ENCODE measurements at places on chromosomes 3 and 15. TPM values are rescaled to one million over a fixed set of nuclear protein-coding genes. Genes with fewer than 3 reads are reported as not detected.
A peak's percentile ranks its signal among the peaks of the same experiment; 100 is the strongest.

EFCC1 gene
- 7.3 TPM for total RNA-seq

CLDN11 gene
- 2.2 TPM for total RNA-seq

SLCO2A1 gene
- total RNA-seq: 308 TPM

GOLGA8N gene
- total RNA-seq: 29.0 TPM

- H3K4me3 ChIP-seq: no peak overlapping the region
- peak overlapping the region; percentile 11 for H3K27ac ChIP-seq
- no peaks in the 10 kb centered on the region for H3K36me3 ChIP-seq
- H3K27me3 ChIP-seq: no peaks in the 10 kb centered on the region
Observed at GRCh38 chr15:44542596-44542995, 5.6 kb downstream of the EIF3J start.

DNA sequence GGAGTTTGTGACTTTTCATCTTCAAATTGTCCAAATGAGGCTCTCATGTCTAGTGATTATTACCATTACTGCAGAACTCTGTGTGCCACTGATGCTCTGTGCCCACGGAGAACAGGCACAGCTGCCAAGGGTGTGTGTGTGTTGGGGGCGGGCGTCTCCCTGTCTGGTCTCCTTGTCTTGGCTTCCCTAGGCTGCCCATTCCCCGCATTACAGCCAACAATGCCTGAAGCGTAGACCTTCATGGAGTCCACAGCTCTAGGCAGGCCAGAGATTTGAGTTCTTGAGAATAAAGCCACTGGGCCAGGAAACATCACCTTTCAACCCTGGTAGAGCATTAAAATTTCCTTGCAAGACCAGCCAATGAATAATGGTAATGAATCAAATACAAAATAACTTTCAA lies 42.7 kb downstream of the CCNB2 start:
- H3K4me3 ChIP-seq: no peak overlapping the region
- H3K27ac ChIP-seq: no peak overlapping the region
- H3K27me3 ChIP-seq: no peaks in the 10 kb centered on the region
- peaks cover 45% of the 10 kb centered on the region for H3K36me3 ChIP-seq
- no peaks in the 10 kb centered on the region for H3K4me1 ChIP-seq
- DNase-seq: no peak

GRCh38 chr3:101273608-101274007 lies 46.8 kb downstream of the IMPG2 start:
- no peak for DNase-seq
- H3K27ac ChIP-seq: no peak overlapping the region
- H3K4me1 ChIP-seq: no peaks in the 10 kb centered on the region
- H3K4me3 ChIP-seq: no peak overlapping the region

GRCh38 chr3:66532160-66532587 lies 31.4 kb upstream of the LRIG1 start:
- H3K27ac ChIP-seq: no peak overlapping the region
- H3K27me3 ChIP-seq: no peaks in the 10 kb centered on the region
- H3K4me1 ChIP-seq: no peaks in the 10 kb centered on the region
- DNase-seq: no peak
- H3K36me3 ChIP-seq: no peaks in the 10 kb centered on the region

Measured in upper lobe of left lung (tissue), 6 donors.